ENCODE measurements at places on chromosomes 11 and 22.

- no peak for DNase-seq
Measured at GRCh38 chr11:57274904-57275498, 38.0 kb upstream of the APLNR start.

GRCh38 chr11:128394431-128395089, 192.8 kb downstream of the ETS1 start:
- no peak for DNase-seq

GRCh38 chr11:61617515-61617914, 36.6 kb upstream of the SYT7 start:
- DNase-seq: no peak

DNA sequence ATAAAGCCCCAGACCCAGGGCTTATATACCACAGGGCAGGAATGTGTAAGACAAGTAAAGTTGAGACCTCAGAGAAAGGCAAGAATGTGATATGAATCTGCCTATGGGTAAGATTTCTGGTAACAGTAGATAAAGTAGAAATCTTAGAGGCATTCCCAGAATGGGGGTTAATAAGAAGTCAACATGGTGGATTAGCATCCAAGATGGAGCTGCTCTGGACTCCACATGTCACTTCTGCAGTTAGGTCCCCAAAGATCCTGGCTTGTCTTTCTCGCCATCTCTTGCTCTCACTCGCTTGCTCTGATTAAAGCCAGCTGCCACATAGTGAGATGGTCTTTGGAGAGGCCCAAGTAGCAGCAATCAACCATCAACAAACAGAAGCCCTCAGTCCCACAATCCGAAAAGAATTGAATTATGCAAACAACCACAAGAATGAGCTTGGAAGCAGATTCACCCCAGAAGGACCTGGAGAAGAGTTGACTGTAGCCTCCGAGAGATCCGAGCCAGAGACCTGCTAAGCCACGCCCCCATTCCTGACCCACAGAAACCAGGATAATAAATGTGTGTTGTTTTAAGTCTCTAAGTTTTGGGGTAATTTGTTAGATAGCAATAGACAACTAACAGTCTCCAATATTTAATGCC, 5.4 kb upstream of the C11orf86 start:
- no peak for DNase-seq

GRCh38 chr11:100641456-100641855, 45.6 kb upstream of the ARHGAP42 start:
- DNase-seq: no peak

GRCh38 chr11:102591160-102591718, 33.9 kb downstream of the MMP20 start:
- DNase-seq: no peak

GRCh38 chr11:43903969-43904368, 23.3 kb downstream of the ALKBH3 start:
- no peak for DNase-seq

DNA sequence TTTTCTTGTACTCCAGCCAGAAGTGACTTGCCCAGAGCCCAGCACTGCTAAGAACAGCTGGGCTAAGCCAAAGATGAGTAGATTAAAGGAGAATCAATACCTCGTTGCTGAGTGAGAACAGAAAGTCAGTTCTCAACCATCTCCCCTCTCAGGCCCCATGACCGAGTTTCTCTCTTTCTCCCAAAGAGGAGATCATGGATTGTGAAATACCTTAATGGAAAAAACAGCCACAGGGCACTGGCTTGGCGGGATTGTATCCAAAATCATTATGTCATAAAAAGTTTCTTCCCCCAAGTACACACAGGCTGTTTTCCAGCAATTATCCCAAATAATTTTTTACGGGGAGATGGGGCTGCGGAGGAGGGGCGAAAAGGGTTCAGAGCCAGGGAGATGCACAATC, 111.8 kb upstream of the TMEM45B start:
- DNase-seq: no peak

- DNase-seq: no peak
Measured at GRCh38 chr11:61526956-61527731, 18.6 kb downstream of the LRRC10B start.

DNA sequence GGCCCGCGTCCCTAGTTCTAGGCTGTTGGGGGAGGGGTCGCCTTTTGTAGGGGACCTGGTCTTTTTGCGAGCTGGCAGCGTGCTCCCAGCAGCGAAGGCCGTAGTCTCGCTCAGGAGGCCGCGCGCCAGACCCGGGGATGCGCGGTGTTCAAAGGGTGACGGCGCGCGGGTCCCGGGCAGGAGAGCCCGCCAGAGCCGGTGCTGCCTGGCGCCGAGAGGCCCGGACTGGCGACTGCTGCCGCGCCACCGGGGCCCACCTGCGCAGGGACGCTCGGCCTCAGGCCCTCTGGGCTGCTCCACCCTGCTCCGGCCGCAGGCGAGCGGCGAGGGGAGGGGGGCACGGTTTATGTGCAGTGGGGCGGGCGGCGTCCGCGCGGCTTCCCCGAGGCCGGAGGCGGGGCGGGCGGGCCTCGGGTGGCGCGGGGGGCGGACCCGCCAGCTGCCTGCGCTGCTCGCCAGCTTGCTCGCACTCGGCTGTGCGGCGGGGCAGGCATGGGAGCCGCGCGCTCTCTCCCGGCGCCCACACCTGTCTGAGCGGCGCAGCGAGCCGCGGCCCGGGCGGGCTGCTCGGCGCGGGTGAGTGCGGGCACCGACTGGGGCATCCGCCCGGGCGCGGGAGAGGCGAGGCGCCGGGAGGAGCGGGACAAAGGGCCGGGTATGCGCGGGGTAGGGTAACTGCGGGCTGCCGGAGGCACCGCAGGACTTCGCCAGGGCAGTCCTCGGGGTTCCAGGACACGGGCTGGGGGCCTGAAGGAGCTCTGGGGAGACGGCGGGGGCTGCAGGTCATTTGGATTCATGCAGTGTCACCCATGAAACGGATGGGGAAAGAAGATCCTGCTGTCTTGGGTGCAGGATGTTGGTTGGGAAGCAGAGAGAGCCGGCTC, at the start of gene PRSS23:
Gene PRSS23 (plus strand): TSS at position 467 of the 884 bp plus-strand sequence. CDS start 7,102 bp downstream, outside the sequence.
- DNase-seq: peak; percentile 16

DNA sequence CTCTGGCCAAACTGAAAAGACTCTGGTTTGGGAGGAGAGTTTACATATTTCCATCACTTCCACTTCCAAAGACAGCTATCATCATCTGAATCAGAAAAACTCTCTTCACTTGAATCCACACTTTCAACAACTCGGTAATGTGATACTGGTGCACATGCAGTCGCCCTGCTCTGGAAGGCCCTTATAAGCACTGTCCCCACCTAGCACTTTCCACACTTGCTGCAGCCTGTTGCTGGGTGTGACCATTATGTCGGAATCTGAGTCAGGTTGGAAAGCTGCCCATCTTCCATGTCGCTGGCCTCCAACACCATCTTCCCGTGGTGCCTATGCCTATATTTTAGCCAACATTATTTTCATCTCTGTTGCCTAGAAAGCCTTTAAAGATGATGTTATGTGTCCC, 1.1 kb upstream of the OR10A5 start:
- DNase-seq: no peak

- no peak for DNase-seq
Measured at GRCh38 chr11:134555510-134555909, 143.5 kb upstream of the B3GAT1 start.
